ENCODE measurements at places on chromosomes 16 and 17. TPM values are rescaled to one million over a fixed set of nuclear protein-coding genes. Genes with fewer than 3 reads are reported as not detected.

EVI2B gene
- not detected for total RNA-seq

TMEM92 gene
- not detected for total RNA-seq

CA7 gene
- not detected for total RNA-seq

RNFT1 gene
- total RNA-seq: 12.4 TPM

PNMT gene
- 0.22 TPM for total RNA-seq

ARHGAP44 gene
- total RNA-seq: 1.9 TPM

NFAT5 gene
- total RNA-seq: 26.4 TPM

ZFPM1 gene
- 0.55 TPM for total RNA-seq

HOXB3 gene
- 3.0 TPM for total RNA-seq

KRTAP4-1 gene
- 0.11 TPM for total RNA-seq

SLC52A1 gene
- 0.37 TPM for total RNA-seq

PYY gene
- not detected for total RNA-seq

SDR42E1 gene
- total RNA-seq: 0.22 TPM

CARHSP1 gene
- 148 TPM for total RNA-seq

SLC12A3 gene
- not detected for total RNA-seq

OSGIN1 gene
- total RNA-seq: 3.5 TPM

PLEKHH3 gene
- 14.6 TPM for total RNA-seq

PLXDC1 gene
- not detected for total RNA-seq

KDM6B gene
- 7.5 TPM for total RNA-seq

B4GALNT2 gene
- total RNA-seq: not detected

SAP30BP gene
- 56.0 TPM for total RNA-seq

KREMEN2 gene
- not detected for total RNA-seq

ZFHX3 gene
- 3.3 TPM for total RNA-seq

SPATA22 gene
- not detected for total RNA-seq

KRT28 gene
- total RNA-seq: not detected

GGNBP2 gene
- total RNA-seq: 85.2 TPM

ODAD4 gene
- 1.3 TPM for total RNA-seq

ACSM3 gene
- total RNA-seq: 0.77 TPM

SLC16A5 gene
- 5.2 TPM for total RNA-seq

CCDC78 gene
- total RNA-seq: 4.8 TPM

HBA1 gene
- not detected for total RNA-seq

RGS11 gene
- total RNA-seq: 4.2 TPM

CLEC18B gene
- total RNA-seq: 0.33 TPM

KRTAP4-6 gene
- total RNA-seq: not detected

OTOA gene
- under 0.01 TPM for total RNA-seq

HSD17B1 gene
- total RNA-seq: 2.3 TPM

FA2H gene
- not detected for total RNA-seq

SOCS1 gene
- 3.9 TPM for total RNA-seq

CDRT15L2 gene
- not detected for total RNA-seq

PSMD3 gene
- 174 TPM for total RNA-seq

Measured in uterine smooth muscle cell (primary cell).